ENCODE measurements at places on chromosomes 16 and 17.

DNA sequence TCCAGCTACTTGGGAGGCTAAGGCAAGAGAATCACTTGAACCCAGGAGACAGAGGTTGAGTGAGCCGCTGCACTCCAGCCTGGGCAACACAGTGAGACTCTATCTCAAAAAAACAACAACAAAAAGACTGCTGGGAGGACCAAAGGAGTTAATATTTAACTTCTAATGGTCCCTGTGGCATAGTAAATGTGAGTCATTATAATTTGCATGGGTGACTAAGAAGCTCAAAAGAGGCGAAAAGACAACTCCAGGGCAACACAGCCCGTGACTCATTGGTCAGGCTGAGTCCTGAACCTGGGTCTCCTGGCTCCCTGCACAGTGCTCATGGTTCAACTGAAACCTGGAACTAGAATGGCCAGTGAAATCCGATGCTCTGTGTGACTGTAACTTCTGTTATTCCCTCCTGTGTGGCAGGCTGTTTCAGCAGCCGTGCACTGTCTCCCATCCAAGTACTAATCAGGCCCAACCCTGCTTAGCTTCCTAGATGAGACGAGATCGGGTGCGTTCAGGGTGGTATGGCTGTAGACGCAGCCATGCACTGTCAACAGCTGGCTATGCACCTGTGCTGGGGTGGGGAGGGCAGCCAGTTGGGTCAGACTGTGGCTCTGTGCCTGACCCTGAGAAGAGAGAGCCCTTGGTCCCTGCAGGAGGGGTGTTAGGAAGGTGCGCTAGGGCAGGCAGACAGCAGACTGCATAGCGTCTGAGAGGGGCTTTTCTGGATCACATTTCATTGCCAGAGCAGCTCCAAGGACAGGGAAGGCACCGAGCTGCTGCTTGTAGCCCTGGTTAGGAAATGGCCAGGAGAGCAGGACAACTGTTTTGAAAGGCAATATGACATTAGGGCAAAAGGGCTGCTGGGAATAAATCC is 14.5 kb upstream of the GPRC5C start:
- DNase-seq: no peak

- no peak for DNase-seq
These were observed 2.5 kb downstream of the TUBB3 start for GRCh38 chr16:89925596-89926079.

GRCh38 chr17:35080536-35080935 is 17.0 kb upstream of the RFFL start:
- no peak for DNase-seq

DNA sequence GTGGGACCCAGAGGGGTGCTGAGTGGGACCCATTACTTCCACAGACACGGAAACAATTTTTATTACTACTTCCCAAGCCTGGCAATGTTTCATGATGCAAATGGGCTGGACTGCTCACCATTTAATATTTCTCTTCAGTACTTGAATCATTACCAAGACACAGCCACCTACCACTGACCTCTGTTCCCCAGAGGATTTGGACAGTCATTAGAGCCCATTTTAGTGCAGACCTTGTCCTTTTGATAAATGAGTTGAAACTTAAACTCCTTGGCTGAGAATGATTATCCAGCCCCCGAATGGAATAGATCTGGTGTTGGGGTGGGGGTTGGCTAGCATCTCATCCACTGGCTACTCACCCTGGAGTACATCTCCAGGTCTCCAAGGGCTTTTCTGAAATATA is 33.6 kb upstream of the APOH start:
- DNase-seq: no peak

DNA sequence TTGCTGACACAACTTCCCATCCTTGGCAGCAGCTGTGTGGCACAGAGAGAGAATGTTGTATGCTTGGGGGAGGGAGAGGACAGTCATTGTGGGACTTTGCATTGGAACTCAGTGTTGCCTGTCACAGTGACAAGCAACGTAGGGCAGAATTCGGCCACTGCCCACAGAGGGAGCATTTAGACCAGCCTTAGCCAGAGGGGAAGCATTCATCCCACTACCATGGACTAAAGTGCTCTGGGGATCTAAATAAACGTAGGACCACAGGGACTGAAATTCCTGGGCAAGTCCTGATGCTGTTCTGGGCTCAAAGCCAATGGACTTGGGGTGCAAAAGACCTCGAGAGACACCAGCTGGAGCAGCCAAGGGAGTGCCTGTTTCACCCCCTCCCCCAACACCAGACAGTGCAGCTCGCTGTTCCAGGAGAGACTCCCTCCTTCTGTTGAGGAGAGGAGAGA is 44.9 kb downstream of the ABCA8 start:
- no peak for DNase-seq

- peak; percentile 51 for DNase-seq
These were observed 418.0 kb upstream of the PSMD7 start for GRCh38 chr16:73878611-73879010.

DNA sequence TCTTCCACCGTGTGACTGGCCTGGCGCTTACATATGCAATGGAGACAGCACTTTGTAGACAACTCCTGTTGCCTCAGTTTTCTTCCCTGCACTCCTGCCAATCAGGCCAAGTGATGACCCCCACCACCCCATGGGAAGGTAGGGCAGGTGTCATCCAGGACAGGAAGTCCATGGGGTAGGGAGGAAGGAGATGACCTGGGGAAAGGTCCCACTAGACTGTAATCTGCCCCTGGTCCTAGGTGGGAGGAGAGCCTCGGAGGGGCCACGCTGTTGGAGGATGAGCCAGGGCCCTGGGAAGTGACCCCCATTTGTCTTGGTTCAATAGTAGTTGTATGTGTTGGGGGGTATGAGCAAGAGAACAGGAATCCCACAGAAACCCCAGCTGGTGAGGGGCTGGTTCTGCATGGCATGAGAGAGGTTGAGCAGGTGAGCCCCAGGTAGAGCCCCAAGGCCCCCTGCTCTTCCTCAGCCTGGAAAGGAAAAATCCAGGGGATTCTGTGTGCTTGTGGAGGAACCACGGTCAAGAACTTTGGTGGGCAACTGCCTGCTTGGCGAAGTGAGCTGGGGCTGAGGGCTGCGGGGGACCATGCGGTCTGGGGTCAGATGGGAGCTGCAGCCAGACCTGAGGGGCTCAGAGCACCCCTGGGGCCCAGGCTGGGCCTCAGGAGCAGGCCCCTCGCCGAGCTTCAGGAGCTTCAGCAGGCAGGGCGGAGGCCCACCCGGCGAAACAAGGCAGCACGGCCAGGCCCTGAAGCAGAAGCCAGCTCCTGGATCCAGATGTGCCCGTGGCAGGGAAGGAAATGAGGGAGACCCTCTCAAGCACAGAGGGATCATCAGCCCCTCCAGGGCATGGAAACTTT is 50.7 kb downstream of the NT5M start:
- DNase-seq: no peak

DNA sequence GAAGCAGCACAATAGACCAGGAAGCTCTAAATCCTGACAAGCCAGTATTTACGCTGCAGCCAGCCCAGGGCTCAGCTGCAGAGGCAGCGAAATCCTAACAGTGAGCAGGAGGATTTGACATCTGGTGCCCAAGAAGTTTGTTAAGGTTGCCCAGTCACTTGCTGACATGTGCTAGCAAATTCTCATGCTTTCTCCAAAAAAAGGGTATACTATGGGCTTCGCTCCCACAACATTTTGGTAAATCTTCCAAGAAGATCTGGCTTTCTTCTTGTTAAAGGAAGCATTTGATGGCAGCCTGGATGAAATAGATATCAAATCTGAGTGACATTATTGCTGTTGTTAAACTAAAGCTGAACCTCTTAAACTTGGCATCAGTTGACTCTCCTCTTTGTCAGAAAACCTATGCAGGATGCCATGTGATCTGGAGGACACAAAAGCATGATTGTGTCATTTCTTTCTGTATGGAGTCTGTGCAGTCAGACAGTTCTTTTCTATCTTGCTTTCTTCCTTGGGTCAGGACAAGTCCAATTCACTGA is 949.7 kb upstream of the RBFOX1 start:
- no peak for DNase-seq

DNA sequence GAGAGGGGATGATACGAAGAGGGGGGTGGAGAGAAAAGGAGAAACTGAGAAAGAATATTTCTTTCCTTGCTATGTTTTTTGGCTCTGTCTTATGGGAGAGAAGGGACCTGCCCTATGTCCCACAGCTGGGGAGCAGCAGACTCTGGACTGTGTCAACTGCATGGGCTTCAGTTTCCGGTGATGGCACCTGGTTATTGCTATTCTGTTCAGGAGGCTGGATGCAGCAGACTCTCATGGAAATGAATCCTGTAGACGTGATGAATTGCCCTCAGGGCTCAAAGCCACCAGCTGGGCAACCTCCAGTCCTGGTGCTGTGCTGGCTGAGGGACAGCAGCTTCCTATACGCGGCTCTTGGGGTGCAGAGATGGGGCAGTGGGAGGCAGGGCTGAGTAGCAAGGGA is 121.2 kb downstream of the HAPSTR1 start:
- no peak for DNase-seq

DNA sequence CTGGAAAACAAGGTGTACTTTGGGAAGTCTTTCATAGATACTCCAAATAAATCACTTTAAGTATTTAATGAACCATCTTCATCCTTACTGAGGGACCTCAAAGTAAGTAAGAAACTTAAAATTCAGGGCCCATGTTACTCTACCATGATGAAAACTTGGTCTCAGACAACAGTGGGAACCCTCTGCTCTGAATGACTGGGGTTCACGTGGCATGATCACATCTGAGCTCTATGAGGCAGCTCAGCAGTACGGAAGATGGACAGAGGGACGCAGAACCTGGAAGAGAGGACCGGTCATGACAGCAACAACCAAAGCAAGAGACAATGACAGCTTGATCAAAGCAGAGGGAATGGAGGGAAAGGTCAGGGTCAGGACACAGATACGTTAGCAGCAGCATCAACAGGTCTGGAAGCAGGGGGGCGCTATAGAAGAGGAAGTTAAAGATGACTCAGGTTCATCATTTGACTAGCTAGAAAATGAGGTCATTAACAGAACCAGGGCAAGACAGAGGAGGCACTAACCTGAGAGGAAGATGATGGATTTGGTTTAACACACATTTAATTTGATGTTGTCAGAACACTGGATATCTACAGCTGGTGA is 9.5 kb downstream of the XPO6 start:
- no peak for DNase-seq

GRCh38 chr17:55883149-55883548 is 132.3 kb downstream of the PCTP start:
- no peak for DNase-seq

DNA sequence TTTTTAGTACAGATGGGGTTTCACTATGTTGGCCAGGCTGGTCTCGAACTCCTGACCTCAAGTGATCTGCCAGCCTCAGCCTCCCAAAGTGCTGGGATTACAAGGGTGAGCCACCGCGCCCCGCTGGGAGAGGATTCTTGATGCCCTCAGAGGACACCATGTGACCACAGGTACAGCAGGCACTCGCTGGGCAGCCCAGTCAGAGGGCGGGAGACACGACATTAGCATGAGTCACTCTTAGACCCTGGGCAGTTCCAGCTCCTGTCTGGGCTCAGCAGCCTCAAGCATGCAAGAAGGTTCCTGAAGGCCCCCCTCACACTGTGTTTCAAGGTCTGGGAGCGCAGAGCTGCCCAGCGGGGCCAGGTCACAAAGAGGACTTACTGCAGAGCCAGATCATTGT is 11.9 kb downstream of the STAC2 start:
- DNase-seq: no peak

DNA sequence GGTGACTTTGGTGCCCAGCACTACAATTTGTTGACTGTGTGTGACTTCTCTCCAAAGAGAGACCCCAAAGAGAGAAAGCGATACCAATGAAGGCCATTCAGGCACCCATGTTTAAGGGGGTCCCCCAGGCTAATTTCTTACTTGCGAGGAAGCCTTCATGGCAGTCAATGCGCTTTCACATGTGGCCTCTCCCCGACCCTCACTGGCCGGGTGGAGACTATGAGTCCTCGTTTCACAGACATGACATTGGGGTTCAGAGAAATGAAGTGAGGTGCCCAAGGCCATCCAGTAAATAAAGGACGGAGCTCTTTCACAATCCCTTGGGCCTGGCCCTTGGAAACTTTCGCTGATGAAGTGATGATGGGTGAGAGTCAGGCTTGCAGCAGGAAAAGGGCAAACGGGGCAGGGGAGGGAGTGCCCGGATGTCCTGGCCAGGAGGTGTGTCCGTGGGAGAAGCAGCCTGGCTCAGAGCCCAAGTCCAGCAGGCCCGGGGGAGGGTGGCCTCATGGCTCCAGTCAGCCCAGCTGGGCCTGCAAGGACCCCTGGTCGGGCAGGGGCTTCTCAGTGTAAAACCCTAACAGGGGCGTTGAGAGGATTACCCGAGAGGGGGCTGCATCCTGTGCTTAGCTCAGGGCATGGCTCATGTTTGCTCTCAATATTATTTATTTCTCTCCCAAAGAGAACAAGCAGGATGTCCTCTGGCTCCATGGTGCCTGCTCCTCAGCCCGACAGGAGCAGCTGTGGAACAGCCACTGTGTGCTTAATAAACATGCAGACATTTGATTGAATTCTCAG is 14.7 kb downstream of the TBX2 start:
- DNase-seq: no peak

GRCh38 chr17:40598301-40598618 is 33.0 kb upstream of the CCR7 start:
- DNase-seq: no peak

- DNase-seq: no peak
These were observed 1.3 kb downstream of the SMPD3 start for GRCh38 chr16:68446681-68447652.

- no peak for DNase-seq
These were observed 13.5 kb upstream of the SMIM5 start for GRCh38 chr17:75619506-75620431.

DNA sequence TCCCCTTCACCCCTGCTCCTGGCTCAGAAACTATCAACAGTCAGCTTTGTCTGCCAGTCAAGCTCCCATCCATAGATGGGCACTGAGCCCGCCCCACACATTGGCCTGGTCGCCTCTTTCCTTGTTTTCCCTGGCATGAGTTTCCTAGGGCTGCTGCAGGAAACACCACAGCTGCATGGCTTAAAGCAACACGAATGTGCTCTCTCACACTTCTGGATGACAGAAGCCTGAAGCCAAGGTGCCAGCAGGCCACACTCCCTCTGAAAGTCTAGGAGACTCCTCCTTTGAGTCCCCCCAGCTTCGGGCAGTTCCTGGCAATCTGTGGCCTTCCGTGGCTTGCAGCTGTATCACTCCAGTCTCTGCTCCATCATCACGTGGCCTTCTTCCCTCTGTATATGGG is 69.9 kb downstream of the TBC1D16 start:
- no peak for DNase-seq

DNA sequence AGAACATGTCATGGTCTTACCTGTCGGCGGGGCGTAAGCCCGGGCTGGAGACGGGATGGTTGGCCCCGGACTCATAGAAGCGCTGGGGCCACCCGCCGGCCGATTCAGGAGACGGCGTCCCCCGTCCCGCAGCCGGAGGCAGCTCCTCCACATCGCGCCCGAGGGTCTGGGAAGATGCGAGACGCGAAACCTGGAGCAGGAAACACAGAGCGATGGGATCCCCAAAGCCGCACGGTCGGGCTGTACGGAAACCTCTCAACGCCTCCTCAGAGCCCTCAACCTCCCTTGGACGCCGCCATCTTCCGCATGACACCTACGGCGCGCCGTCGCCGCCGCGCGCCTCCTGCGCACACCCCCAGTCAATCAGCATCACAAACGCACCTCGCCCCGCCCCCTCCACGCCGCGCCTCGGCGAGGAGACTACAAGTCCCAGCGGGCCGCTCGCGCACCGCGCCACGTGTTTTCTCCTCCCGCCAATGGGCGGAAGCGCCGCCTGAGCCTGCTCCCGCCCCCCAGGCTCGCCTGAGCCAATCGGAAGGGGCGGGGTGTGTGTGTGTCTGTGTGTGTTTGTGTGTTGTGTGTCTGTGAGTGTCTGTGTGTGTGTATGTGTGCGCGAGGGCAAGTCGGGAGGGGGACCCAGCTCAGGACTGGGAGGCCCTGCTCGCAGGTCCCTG is at the start of the genes ATPAF2 and GID4:
ATPAF2 (minus strand) TSS at position 308 of the 674 bp plus-strand sequence; CDS start at position 153, 155 bp downstream.
GID4 (plus strand) TSS at position 548 of the 674 bp plus-strand sequence; CDS start at position 605, 57 bp downstream.
- DNase-seq: peak; percentile 95

- no peak for DNase-seq
These were observed 497 bp downstream of the CES1 start for GRCh38 chr16:55832425-55832772.
